ENCODE measurements at places on chromosomes 7 and 10. TPM values are rescaled to one million over a fixed set of nuclear protein-coding genes. Genes with fewer than 3 reads are reported as not detected.

- DNase-seq = no peak
Measured at GRCh38 chr7:149690688-149691446, 82.5 kb downstream of the ZNF467 start.

- DNase-seq = no peak
Measured at GRCh38 chr7:32030904-32031692, 39.1 kb downstream of the PDE1C start.

Gene NPFFR1
- not detected for total RNA-seq

Gene ADCK2
- total RNA-seq = 35.0 TPM

Gene CUBN
- 1.5 TPM for total RNA-seq

Data from transverse colon (tissue), 4 donors.